ENCODE measurements at places on chromosomes 12 and 14. TPM values are rescaled to one million over a fixed set of nuclear protein-coding genes. Genes with fewer than 3 reads are reported as not detected.

GARIN6 gene
- not detected for total RNA-seq

RD3L gene
- total RNA-seq = not detected

TROAP gene
- total RNA-seq = 15.6 TPM

SLC5A8 gene
- total RNA-seq = not detected

VWF gene
- total RNA-seq = 0.56 TPM

KRT83 gene
- not detected for total RNA-seq

ATP5F1B gene
- 634 TPM for total RNA-seq

SMCO2 gene
- total RNA-seq = not detected

Measured in airway epithelial cell (primary cell).